ENCODE measurements at places on chromosomes 6 and 20. TPM values are rescaled to one million over a fixed set of nuclear protein-coding genes. Genes with fewer than 3 reads are reported as not detected.

LRRC73 gene
- 0.26 TPM for total RNA-seq

SLC22A1 gene
- 0.87 TPM for total RNA-seq

PNLDC1 gene
- 0.79 TPM for total RNA-seq

PCK1 gene
- total RNA-seq = not detected

VSX1 gene
- total RNA-seq = not detected

Data from activated CD8-positive, alpha-beta T cell treated with anti-CD3 and anti-CD28 coated beads, Interleukin-2, amount 10 ng/mL, durations not matched to agents 7 days and 5 days (primary cell).